HFFc6 (cell line): ENCODE measurements at places on chromosomes 6 and 20. TPM values are rescaled to one million over a fixed set of nuclear protein-coding genes. Genes with fewer than 3 reads are reported as not detected.

Gene DBNDD2
- 15.2 to 17.9 TPM (median 17.8 TPM) in 3 replicates for total RNA-seq

Gene PTCHD4
- total RNA-seq = 0.79 to 9.5 TPM (median 1.6 TPM) in 3 replicates

Gene DIDO1
- 31.6 to 36.1 TPM (median 32.3 TPM) in 3 replicates for total RNA-seq

DNA sequence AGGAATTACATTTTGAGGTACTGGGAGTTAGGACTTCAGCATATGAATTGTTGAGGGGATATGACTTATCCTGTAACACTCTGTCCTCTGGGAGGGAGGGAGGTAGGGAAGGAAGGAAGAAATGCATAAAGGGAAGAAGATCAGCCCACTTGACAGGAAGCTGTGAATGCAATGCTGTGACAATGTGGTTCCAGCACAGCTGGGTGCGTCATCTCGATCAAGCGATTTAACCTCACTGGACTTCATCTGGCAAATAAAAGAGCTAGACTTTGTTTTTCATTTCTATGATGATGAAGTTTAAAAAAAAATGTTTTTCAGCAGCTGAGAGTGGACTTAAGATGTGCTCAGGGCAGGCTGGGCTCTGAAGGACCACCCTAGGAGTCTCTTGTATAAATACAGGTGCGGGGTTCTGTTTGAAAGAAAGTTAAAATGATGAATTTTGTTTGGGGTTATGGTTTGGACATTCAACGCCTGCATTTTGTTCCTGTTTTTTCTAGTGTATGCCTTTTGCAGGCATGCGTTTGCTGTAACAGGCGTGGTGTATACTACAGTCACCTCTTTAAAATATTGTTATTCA is 178.1 kb downstream of the RIMS1 start:
- no peak for DNase-seq

- no peak for DNase-seq
Measured at GRCh38 chr6:108222064-108222463, 38.8 kb downstream of the SNX3 start.

GRCh38 chr6:136641166-136641565 is 90.9 kb upstream of the MAP7 start:
- no peak for DNase-seq

DNA sequence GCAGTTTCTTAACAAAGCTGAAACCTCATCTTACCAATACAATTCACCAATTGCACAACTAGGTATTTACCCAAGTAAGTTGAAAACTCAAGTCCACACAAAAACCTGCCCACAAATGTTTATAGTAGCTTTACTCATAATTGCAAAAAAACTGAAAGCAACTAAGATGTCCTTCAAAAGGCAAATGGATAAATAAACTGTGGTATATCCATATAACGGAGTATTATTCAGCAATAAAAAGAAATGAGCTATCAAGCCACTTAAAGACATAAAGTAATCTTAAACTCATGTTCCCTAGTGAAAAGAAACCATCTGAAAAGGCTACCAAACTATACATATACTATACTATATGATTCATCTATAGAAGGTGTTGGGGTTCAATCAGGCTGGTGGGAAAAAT is 179.7 kb downstream of the HACE1 start:
- DNase-seq = no peak

- no peak for DNase-seq
Measured at GRCh38 chr20:37954190-37954589, 51.3 kb downstream of the VSTM2L start.

GRCh38 chr6:101085327-101085726 is 204.2 kb upstream of the ASCC3 start:
- no peak for DNase-seq
